ENCODE measurements at places on chromosomes 2 and 18. TPM values are rescaled to one million over a fixed set of nuclear protein-coding genes. Genes with fewer than 3 reads are reported as not detected.

The MAL gene
- 202 TPM for total RNA-seq

The CYS1 gene
- total RNA-seq, result 0.40 TPM

The TFCP2L1 gene
- 0.08 TPM for total RNA-seq

The DSC3 gene
- not detected for total RNA-seq

The DNER gene
- total RNA-seq, result not detected

The FBXO11 gene
- total RNA-seq, result 59.7 TPM

DNA sequence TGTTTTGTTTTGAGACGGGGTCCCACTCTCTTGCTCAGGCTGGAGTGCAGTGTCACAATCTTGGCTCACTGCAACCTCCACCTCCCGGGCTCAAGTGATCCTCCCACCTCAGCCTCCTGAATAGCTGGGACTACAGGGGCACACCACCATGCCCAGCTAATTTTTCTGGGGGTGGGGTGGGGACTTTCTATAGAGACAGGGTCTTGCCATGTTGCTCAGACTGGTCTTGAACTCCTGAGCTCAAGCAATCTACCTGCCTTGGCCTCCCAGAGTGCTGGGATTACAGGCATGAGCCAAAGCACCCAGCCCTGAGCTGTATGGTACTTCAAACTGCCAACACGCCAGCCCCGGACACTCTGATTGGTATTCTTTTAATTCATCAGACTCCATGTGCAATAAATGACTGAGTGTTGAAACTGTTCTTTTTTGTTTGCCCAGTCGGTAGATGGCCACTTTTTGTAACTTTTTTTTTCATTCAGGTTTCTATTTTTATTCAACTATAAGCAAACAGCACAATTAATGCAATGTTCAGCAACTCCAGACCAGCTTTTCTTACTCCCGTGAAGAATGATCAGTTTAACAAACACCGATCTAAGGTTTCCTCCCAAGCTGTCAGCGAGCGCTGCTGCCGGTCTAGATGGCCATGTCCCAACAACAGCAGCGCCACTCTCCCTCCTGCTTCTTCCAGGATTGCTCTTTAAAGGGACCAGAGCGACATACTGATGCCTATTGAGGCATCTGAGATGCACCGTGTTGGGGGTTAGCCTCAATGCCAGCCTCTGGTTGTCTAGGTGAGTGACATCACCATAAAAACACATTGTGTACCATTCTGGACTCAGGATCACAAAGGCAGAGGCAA, 12.5 kb upstream of the TGOLN2 start:
- H3K36me3 ChIP-seq, result peaks cover 21% of the 10 kb centered on the region
- H3K4me3 ChIP-seq, result no peak overlapping the region
- peaks cover 12% of the 10 kb centered on the region for H3K27me3 ChIP-seq
- no peak overlapping the region for H3K27ac ChIP-seq

- H3K4me1 ChIP-seq, result no peaks in the 10 kb centered on the region
- no peaks in the 10 kb centered on the region for H3K36me3 ChIP-seq
- peak; percentile 4 for DNase-seq
- no peak overlapping the region for H3K4me3 ChIP-seq
These were observed 29.9 kb downstream of the MTERF4 start for GRCh38 chr2:241072151-241072550.

GRCh38 chr2:7191932-7192331, 274.7 kb downstream of the RNF144A start:
- DNase-seq, result no peak
- H3K27me3 ChIP-seq, result no peaks in the 10 kb centered on the region
- H3K27ac ChIP-seq, result no peak overlapping the region
- no peaks in the 10 kb centered on the region for H3K36me3 ChIP-seq
- H3K4me1 ChIP-seq, result no peaks in the 10 kb centered on the region
- no peak overlapping the region for H3K4me3 ChIP-seq

DNA sequence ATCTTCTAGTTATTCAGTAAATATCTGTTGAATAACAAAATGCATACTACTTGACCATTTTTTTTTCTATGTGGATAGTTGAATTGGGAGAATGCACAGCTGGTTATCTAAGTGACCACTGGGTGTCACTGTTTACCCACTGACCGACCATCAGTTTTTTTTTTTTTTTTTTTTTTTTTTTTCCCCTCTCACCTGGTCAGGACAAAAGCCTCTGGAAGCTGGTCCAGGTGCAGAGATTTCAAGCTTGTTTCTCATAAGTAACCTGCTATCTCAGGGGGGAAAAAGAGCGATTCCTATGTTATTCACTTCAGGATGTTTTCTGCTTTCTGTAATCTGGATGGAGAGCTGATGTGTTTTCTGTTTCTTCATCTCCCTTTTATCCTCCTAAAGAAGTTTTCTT, 256.0 kb downstream of the DCDC2C start:
- no peaks in the 10 kb centered on the region for H3K27me3 ChIP-seq
- H3K4me1 ChIP-seq, result no peaks in the 10 kb centered on the region

DNA sequence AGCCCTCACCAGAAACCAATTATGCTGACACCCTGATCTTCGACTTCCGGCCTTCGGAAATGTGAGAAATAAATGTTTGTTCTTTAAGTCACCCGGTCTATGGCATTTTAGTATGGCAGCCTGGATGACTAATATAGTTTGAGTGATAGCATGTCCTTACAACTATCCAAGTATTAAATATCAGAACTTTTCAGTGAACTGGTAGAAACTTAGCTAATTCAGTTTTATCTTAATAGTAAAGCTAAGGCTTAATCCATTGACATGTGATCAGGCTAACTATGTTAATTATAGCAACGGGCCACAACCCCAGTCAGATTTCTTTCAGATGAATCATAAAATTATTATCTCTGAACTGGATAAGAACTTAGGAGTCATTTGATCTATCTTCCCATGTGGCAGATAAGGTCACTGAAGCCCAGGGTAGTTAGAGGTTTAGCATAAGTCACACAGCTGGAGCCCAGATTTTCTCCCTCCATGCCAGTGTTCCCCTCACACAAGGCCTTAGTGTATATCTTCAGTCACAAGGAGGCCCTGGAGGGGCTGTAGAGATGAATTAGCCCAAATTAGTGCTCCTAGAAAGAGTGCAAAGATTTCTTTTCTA, 40.7 kb upstream of the UPP2 start:
- H3K27ac ChIP-seq, result no peak overlapping the region
- no peaks in the 10 kb centered on the region for H3K4me1 ChIP-seq
- no peak for DNase-seq
- no peak overlapping the region for H3K4me3 ChIP-seq
- no peaks in the 10 kb centered on the region for H3K27me3 ChIP-seq
- H3K36me3 ChIP-seq, result no peaks in the 10 kb centered on the region

- no peak overlapping the region for H3K27ac ChIP-seq
- H3K36me3 ChIP-seq, result no peaks in the 10 kb centered on the region
- no peaks in the 10 kb centered on the region for H3K27me3 ChIP-seq
- H3K4me1 ChIP-seq, result no peaks in the 10 kb centered on the region
- DNase-seq, result no peak
These were observed 65.2 kb upstream of the SLC35G4 start for GRCh38 chr18:11544060-11544633.

DNA sequence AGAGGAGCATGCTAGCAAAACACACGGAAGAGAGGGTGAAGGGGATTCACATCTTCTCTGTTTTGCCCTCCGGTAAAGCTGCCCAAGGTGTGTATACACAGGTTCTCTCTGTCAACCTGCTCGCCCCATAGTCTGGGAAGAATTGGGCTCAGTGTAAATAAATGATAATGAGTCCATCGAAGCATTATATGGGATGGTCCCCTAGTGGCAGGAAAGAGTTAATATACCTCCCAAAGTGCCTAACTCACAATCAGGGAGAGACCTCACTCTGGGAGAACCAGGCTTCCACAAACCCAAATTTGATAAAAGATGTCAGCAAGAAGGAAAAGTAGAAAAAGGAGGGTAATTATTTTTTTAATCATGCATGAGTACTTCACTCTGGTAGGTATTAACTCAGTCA, 262.2 kb upstream of the ZNF521 start:
- no peaks in the 10 kb centered on the region for H3K4me1 ChIP-seq
- DNase-seq, result no peak
- no peak overlapping the region for H3K27ac ChIP-seq
- no peaks in the 10 kb centered on the region for H3K27me3 ChIP-seq
- no peak overlapping the region for H3K4me3 ChIP-seq

DNA sequence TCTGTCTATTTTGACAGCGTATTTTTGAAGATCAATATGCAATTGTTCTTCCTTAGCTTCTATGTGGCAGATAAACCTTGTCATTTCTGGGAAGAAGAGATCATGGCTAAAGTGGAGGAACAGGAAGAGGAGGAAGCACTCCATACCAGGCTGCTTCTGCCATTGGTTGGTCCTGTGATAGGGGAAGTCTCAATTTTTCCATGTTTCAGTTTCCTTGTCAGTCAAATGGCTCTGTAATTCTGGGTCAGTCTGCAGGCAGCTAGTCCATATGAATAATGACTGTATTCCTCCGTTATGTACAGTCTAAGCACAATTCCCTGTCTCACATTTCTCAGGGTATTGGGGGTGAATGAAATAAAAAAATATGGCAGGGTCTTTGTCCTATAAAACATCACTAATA, 277.6 kb upstream of the CXCR4 start:
- H3K27me3 ChIP-seq, result peaks cover 8% of the 10 kb centered on the region
- DNase-seq, result no peak
- H3K4me1 ChIP-seq, result peaks cover 21% of the 10 kb centered on the region
- H3K27ac ChIP-seq, result no peak overlapping the region
- no peak overlapping the region for H3K4me3 ChIP-seq

DNA sequence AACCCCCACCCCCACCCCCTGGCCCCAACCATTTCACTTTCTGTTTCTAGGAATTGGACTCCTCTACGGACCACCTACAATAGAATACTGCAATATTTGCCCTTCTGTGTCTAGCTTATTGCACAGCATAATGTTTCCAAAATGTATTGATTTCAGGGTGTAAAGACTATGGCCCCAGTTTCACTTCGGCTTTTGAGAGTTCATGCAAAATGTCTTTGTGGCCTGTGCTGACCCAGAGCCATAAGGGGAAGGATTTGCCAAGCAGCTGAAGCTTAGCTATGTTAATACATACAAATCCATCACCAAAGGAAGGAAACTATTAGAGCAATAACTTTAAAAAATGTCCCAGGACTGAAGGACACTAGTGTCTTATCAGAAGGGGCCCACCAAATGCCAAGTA, 11.2 kb upstream of the ATP9B start:
- no peaks in the 10 kb centered on the region for H3K4me1 ChIP-seq
- no peak overlapping the region for H3K27ac ChIP-seq
- H3K27me3 ChIP-seq, result peaks cover 2% of the 10 kb centered on the region
- H3K4me3 ChIP-seq, result no peak overlapping the region
- DNase-seq, result no peak
- H3K36me3 ChIP-seq, result no peaks in the 10 kb centered on the region

DNA sequence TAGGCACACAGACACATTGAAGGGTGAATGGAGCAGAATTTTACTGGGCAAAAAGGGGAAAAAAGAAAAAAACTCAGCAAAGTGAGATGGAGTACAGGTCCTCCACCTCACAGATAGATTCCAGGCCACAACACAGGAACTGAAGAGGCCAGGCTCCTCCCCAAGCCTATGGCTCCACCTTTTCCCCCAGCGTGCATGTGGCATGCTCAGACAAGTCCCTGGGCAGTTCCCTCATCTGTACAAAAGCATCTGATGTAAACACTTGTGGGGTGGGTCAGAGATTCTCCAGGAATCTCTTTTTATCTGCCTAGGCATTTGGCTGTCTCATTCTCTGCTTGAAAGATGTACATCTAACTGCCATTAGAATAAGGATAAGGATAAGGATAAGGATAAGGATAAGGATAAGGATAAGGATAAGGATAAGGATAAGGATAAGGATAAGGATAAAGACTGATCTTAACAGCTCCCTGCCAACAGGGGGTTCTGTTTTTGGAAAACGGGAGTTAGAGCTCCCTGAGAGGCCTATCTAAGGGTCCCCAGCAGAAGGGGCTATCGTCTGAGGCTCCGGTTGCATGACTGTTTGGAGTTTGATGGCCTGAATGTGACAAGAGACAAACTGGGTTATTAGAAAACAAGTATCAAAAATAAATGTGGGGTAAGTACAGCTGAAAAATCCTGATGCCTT, 17.2 kb upstream of the ASXL3 start:
- H3K27ac ChIP-seq, result peak overlapping the region; percentile 4
- DNase-seq, result no peak
- H3K4me1 ChIP-seq, result no peaks in the 10 kb centered on the region
- H3K4me3 ChIP-seq, result no peak overlapping the region

- no peaks in the 10 kb centered on the region for H3K4me1 ChIP-seq
- no peak overlapping the region for H3K27ac ChIP-seq
- no peak for DNase-seq
- peaks cover 8% of the 10 kb centered on the region for H3K27me3 ChIP-seq
- no peak overlapping the region for H3K4me3 ChIP-seq
These were observed 40.2 kb downstream of the ALK start for GRCh38 chr2:29881089-29881730.
